Stimulated activated CD4-positive, alpha-beta T cell treated with anti-CD3 and anti-CD28 coated beads, Interleukin-2, amount 100 ng/mL, for 4 hours (primary cell): ENCODE measurements at places on chromosomes 13 and 19.

- DNase-seq: peak; percentile 24
Observed at GRCh38 chr13:51804295-51805172, 571 bp upstream of the DHRS12 start.

- DNase-seq: no peak
Observed at GRCh38 chr19:6273701-6274601, 5.8 kb downstream of the MLLT1 start.

- DNase-seq: no peak
Observed at GRCh38 chr19:51439021-51439465, 19.2 kb downstream of the SIGLEC8 start.

DNA sequence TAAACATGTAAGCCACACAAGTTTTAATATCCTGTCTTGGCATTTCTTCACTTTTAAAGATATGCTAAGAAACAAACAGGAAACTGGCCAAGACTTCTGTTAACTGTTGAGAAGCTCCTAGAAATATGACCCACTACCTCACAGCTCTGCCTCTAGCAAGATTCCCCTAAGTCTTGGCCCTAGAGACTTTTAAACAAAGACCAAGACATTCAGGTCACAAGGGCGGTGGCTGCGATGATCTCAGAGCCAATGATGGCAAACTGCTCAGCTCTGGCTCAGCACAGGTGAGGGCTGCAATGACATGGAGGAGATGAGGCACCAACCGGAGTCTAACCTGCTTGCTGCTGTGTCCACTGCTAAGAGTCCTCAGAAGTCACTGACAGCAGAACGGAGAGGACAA, 114.8 kb downstream of the SUCLA2 start:
- DNase-seq: no peak

DNA sequence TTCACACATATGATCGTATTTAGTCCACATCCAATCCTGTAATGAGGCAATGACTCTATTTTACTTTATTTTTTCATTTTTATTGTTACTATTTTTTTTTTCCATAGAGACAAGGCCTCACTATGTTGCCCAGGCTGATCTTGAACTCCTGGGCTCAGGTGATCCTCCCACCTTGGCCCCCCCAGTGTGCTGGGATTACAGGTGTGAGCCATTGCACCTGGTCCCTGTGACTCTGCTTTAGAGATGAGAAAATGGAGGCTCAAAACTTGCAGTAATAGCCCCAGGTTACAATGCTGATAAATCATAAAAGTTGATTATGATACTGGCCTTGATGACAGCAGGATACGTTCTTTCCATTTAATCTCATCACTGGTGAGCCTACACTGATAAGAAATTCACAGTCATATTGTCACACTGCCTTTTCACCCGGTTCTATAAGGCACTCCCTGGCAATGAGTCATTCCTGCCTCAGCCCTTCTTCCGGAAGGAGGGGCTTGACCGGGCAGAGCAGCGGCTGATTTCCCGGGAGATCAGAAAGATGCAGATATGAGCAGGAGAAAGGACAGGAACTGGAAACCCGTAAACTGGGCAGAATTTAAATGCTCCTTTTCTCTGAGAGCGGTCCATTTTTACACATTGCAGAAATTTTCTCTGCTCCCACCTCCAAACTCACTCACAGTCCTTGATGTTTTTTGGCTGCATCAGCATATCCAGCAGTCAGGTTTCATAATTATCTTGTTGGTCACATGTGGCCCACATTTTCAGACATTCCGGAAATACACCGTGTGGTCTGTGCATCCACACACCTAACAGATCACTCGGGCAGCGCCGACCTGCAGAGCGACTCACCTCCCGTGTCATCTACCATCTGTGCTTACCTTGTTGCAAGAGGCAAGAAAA, 616.4 kb downstream of the EFNB2 start:
- no peak for DNase-seq

DNA sequence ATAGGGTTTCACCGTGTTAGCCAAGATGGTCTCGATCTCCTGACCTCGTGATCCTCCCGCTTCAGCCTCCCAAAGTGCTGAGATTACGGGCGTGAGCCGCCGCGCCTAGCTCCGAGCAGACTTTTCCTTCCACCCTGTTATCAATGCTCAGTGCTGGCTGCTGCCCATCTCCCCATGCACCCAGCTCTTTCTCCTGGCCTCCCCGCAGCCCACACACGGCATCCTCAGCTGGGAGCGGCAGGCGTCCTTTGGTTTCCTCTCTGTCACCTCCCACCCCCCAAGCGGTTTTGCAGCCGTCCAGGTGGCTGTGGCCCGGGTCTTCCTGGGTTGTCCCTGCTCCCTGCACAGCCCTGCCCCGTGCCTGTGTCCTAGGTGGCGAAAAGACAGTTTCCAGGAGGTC, 12.1 kb downstream of the PRR22 start:
- DNase-seq: no peak

- DNase-seq: no peak
Observed at GRCh38 chr13:36332986-36333385, 13.2 kb downstream of the SPART start.

- DNase-seq: no peak
Observed at GRCh38 chr19:48095612-48096175, 14.9 kb downstream of the PLA2G4C start.

DNA sequence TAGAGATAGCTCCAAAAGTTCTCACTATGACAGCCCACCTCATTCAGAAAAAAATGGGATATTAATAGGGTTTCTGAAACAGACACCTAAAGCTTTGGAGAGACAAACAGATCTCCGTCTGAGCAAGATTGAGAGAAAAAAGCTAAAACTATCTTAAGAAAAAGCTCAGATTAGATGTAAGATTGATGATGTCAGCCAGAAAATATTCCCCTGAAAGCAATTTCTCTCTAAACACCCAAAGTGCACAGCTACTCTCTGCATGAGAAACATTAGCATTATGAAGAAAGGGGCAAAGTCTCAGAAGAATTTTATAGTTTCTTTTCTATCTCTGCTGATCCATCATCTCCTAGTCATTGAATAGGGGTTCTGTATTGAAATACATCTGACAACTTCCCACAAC, 148.9 kb downstream of the ZNF737 start:
- DNase-seq: no peak

DNA sequence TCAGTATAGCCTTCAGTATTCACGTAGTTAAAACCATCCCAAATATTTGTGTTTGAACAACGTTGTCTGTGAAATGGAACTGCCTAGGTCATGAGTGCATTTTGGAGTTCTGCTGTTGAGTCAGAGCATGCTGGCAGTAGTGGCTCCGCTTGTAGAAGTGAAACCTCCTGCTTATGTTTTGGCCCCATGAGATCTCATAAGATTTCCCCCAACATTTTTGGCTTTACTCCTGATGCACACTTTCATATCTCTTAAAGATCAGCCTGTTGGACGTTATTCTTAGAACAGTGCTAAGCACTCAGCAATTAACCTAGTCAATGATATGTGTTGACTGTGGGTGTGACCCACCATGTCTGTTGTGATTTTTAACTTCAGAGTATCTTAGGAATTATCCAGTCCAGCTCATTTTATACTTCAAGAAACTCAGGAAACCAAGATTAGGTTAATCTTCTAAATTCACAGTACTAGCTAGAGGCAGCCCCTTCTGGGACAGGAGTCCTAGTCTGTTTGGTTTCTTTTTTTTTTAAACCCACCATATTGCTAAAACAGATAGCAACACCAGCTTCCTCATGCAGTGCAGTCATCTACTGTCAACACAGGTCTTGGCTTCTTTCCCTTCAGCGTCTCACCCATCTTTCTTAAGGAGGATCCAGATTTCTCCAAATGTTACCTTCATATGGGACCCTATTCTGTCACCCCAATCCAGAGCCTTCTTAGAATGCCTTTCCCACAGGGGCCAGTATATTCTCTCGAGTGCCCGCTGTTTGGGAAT, 26.2 kb downstream of the RAP2A start:
- DNase-seq: no peak

DNA sequence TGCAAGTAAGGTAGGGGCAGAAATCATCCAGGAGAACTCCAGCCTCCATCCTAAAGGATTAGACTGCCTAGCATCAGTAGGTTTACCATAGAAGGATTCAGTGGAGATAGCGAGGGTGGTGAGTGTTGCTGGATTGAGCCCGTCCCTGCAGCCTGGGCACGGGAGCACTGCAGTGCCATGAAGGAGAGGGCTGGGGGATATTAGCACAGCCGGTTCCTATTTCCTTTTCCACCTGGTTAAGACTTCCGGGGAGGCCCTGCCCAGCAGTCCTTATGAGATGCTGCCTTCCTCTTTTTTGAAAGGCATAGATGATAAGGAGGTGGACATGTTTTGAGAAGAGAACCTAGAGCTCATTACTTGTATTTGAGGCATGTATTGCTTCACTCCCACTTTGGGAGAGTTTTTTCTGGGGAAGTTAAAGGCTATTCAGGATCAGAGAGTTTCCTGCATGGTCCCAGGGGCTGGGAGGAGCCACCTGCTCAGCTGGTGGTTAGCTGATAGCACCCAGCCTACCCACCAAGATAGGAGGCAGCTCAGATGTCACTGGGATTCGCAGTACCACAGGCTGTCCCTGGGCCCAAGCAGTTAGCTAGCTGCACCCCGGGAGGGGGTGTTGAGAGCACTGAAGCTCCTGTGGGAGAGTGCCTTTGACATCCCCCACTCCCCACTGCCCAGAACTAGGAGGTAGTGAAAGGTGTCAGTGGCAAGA, 17.2 kb downstream of the ACTN4 start:
- no peak for DNase-seq

GRCh38 chr13:114107686-114108081, 24.7 kb downstream of the RASA3 start:
- DNase-seq: no peak

DNA sequence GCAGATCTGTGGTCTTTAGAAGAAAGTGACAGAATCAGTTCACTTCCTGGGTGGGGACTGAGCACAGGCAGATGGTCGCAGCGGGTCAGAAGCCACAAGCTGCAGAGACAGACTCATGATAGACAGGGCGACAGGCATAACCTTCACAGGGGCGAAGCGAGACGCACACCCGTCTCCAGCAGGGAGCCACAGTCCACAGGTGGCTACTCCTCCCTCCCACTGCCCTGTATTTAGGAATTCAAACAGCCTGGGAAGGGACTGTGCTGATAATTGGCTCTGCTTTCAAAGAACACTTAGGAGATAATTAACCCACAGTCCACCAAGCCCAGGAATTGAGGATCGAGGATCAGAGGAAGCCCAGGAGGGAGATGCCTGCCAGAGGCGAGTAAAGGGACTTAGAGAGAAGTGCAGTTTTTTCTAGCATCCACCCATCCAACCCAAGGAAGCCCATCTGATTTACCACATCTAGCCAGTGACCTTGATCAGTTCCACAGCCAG, 23.2 kb downstream of the RFX2 start:
- DNase-seq: no peak

GRCh38 chr13:25080773-25081172, 15.2 kb upstream of the PABPC3 start:
- no peak for DNase-seq

GRCh38 chr19:44954649-44955504, at the start of gene CLPTM1:
TSS of gene CLPTM1 (plus strand) at chr19:44955380. CDS start at chr19:44955396, 16 bp downstream.
- peak; percentile 93 for DNase-seq
